ENCODE measurements at places on chromosomes 7 and 10.

DNA sequence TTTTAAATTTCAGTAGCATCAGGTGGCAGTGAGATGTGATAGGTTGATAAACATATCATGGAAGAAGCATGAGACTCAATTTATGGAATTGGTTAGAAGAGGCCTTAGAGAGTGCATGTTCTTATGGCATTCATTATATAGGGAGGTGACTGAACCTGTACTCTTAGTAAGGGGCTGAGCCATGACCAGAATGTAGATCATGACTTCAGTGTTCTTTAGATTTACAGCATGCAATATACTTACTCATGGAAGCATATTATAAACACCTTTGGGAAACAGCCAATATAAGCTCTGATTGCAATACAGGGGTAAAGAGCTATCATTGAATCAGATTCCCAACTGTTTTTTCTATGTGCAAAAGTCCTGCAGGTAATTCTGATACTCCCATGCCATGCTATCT is 50.2 kb downstream of the NT5C3A start:
- DNase-seq: no peak

GRCh38 chr10:71835671-71836595 is 15.1 kb downstream of the PSAP start:
- DNase-seq: peak; percentile 89

DNA sequence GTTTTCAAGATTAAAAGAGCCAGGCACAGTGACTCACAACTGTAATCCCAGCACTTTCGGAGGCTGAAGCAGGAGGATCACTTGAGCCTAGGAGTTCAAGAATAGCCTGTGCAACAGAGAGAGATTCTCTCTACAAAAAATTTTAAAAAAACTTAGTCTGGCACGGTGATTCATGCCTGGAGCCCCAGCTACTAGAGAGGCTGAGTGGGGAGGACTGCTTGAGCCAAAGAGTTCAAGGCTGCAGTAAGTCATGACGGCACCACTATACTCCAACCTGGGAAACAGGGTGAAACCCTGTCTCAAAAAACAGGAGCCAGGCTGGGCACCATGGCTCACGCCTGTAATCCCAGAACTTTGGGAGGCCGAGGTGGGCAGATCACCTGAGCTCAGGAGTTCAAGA is 86.6 kb upstream of the KCTD7 start:
- DNase-seq: no peak

GRCh38 chr10:127073666-127074065 is 122.7 kb downstream of the INSYN2A start:
- no peak for DNase-seq

DNA sequence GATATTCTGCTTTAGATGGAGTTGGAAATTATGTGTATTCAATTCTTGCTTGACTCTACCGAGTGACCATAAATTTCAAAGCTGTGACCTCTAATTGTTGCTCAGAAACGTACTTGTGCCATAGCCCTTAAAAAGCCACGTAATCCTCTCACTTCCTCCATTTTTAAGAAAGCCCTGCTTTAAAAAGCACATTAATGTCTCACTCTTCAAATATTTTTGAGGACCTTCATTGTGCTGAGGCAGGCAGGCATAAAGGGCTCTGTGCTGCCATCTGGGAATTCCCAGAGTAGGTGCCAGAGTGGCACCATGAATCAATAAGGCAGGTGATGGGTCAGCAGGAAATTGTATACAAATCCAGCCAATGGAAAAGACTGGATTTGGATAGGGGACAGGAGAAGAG is 97.7 kb upstream of the FAM204A start:
- no peak for DNase-seq

DNA sequence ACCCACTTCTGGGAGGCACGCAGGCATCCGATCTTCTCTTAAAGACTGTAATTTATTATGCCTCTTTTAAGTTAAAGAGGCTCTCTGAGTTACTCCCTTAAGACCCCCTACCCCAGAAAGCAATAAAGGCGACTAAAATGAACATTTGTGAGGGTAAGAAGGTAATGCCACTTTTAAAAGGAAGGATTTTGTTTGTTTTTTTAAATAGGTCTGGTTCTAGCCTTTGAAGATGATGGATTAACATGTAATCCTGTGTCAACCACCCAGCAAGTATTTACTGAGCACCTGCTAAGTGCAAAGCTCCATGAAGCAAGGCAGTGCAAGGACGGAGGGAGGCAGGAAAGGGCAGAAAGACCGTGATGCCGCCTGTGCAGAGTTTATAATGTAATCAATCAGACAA is 26.1 kb downstream of the SH3PXD2A start:
- no peak for DNase-seq
